ENCODE measurements at places on chromosomes 4 and X.

- no peak for DNase-seq
Measured at GRCh38 chr4:29756966-29757365, 963.2 kb upstream of the PCDH7 start.

- no peak for DNase-seq
Measured at GRCh38 chr4:144906181-144906925, 191.6 kb downstream of the ANAPC10 start.

DNA sequence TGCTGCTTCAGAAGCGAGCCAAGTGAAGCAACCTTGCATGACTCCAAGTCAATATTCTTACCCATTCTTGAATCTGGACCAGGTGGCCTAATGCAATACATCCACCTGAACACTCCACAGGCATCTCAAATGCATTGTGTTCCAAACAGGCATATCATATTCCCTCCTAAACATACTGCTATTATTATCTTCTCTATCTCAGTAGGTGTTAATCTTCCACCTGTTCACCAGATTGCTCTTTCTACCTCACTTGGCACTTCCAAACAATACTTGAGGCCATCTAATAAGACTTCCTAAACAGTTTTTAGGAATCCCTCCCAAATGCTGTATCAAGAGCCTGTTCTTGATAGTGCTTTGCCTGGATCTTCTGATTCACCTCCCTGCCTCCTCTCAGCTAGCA, 90.7 kb downstream of the GPRIN3 start:
- DNase-seq = no peak

DNA sequence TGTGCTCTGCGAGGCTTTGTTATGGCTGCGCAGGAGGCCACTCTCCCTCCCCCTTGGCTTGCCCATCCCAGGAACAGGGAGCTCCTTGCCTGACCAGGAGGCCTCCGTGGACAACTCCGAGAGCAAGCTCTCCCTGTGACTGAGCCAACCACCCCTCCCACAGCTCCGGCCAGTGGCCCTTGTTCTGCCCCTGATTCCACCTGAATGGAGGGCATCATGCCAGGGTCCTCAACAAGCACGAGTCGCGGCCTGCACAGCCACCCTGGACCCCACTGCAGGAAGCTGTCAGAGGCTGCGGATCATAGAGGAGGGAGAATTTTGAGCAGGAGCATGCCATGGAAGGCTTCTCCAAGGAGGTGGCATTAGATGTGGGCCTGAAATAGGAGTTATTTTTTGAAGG, 44.8 kb upstream of the GRPEL1 start:
- no peak for DNase-seq

DNA sequence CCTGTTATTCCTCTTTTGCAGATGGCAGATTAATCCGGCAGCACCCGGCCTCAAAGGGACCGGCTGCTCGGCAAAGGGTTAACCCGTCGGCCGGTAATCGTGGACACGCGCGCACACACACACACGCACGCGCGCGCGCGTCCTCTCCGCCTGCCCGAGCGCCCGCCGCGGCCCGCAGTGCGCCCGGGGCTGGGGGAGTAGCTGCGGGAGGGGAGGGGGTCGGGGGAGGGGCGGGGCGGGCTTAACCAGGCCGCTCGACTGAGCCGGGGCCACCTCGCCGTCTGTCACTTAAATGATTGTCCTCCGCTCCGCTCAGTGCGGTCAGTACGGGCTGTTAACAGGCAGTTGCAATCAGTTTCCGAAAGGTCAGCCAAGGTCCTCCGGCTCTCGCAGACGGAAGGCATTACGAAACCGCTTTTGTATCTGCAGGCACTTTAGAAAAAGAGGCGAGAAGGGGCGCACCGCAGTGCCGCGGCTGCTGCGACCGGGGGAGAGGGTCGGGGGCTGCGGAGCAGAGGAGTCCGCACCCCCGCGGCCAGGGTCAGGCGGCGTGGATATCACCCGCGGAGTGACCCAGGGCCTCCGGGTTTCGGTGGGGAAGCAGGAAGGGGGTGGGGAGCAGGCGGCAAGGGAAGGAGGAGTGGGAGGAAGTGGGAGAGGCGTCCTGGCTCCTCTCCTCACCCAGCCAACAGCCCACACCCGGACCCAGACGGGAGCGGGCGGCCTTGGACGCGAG, 57.3 kb upstream of the BCOR start:
- DNase-seq = peak; percentile 25

- no peak for DNase-seq
Measured at GRCh38 chrX:71906144-71906543, 4.5 kb upstream of the NHSL2 start.

DNA sequence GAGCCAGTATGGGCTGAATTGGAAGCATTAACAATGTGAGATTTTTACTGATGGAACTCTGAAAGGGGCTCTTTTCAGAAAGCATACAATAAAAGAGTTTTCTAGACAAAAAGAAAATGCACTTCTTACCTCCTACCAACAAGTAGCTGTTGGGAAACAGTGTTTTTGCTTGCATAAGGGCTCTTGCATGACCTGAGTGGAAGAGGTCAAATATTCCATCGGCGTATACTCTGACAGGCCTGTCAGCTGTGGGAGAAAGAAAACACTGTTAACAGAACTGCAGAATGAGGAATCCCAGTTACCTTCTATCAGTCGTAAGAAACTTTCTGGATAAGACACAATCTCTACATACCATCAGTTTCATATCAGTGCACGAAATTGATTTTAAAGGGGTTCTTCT, 39.5 kb downstream of the PCYT1B start:
- no peak for DNase-seq

- DNase-seq = no peak
Measured at GRCh38 chr4:40887764-40888131, 138.0 kb downstream of the NSUN7 start.

DNA sequence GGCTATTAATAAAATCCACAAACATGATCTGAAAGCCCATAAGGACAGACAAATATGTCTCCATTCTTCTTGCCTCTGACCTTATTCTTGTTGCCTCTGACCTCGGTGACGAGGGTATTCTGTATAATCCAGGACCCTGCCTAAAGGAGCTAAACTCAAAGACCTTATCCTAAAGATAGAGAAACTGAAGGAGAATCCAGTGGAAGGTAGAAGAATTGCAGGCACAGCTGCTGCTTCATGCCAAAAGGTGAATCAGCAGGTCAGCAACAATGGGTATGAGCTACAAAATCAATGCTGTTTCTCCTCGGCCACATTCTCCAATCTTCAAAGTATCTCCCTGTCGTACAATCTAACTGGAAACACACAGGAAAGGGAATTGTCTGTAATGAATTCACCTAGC, 71.4 kb downstream of the INTS6L start:
- no peak for DNase-seq

- no peak for DNase-seq
Measured at GRCh38 chrX:149569770-149570169, 17.5 kb downstream of the MAGEA9B start.

DNA sequence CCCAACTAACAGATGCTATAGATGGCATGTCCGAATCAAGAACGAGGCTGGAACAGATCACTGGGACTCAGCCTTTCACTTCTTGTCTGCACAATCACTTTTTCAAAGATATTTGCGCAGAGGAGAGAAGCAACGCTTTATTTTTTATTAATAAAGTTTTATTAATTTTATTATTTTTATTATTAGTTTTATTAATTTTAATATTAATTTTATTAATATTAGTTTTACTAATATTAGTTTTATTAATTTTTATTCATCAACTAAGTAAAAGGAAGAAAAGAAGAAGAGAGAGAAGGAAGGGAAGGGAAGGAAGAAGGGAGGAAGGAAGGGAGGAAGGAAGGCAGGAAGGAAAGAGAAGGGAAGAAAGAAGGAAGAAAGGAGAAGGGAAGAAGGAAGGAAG, 236.4 kb upstream of the HHIP start:
- no peak for DNase-seq

DNA sequence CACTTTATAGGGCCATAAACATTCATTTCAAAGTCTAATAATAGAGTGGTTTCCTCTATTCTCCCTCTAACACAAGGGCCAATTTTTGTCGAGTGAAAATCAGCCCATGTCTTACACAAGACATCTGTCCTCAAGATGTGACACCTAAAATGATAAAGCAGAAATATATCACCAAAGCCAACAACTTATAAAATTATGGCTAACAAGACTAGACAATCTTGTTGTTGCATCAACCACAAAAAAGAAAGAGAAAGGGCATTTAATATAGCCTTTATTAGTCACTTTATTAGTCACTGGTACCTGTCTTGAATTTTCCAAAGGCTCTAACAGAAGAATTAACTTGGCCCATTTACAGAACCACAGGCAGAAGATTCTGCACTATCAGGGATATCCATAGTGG, 161.6 kb downstream of the SMIM20 start:
- DNase-seq = no peak

DNA sequence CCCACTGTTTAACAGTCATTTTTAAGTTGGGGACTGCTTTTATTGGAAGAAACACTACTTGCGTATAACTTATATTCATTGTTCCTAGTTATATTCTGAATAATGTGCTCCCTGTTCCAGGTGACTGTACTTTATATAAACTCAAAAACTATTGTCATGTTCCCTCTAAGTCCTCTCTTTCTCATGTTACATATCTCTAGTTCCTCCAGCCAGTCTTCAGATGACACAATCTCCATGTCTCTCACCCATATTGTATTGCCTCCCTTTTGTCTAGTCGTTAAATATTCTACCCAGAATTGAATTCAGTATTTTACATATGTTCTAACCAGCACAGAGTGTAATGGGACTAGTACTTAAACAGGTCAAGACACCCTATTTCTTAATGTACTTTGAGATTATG, 5.3 kb downstream of the VAMP7 start:
- DNase-seq = no peak

- no peak for DNase-seq
Measured at GRCh38 chr4:31366041-31366440, 645.9 kb downstream of the PCDH7 start.

- no peak for DNase-seq
Measured at GRCh38 chr4:37645736-37646135, 40.4 kb downstream of the RELL1 start.

DNA sequence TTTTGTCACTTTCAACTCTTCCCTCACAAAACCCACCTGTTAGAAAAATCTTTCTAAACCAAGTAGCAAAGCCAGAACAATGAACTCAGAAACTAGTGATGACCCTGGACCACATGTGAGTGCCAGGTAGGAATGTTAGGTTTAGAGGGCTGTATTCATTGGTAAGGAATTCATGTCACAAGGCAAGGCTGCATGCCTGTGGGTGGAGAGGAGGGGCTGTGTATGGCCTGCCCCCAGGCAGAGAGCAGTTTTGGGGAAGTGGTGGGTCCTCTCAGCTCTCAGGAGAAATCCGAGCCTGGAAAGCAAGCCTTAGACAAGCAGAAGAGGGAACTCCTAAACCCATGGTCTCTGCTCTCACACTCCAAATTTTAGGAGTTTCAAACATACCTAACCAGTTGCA, 2.4 kb downstream of the RNF175 start:
- no peak for DNase-seq

DNA sequence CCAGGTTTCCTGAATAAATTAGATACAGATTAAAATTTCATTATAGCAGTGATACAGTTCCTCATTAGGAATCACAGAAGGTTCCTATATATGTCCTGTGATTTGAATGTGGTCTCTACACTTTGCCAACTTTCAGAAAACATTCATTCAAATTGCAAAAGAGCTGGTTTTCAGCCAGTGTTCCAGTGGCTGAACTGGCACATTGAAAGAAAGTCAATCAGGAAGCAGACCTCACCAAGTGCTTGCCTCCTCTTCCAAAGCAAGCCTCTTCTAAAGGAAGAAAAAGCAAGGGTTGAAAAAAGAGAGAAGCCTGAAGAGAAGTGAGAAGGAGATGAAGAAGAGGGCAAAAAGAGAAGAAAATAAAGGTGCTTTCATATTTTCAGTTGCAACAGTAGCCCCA, 12.7 kb downstream of the KLHL34 start:
- no peak for DNase-seq

GRCh38 chrX:118493016-118493415, 2.6 kb upstream of the DOCK11 start:
- no peak for DNase-seq

DNA sequence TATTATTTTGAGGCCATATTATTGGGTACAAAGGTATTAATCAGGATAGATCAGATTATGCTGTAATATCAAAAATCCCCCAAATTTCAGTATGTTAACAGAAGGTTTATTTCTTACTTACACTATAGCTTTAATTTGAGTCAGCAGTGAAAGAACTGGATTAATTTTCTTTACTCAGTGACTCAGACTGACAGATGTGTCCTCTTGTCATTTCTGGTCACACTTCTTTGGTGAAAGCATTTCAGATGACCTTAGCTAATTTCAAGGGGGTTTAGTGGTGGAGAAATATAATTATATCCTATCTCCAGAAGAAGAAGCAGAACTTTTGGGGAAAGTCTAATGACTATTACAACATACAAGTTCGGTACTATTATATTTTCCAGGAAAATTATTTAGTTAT, 12.4 kb downstream of the DDIT4L start:
- no peak for DNase-seq

DNA sequence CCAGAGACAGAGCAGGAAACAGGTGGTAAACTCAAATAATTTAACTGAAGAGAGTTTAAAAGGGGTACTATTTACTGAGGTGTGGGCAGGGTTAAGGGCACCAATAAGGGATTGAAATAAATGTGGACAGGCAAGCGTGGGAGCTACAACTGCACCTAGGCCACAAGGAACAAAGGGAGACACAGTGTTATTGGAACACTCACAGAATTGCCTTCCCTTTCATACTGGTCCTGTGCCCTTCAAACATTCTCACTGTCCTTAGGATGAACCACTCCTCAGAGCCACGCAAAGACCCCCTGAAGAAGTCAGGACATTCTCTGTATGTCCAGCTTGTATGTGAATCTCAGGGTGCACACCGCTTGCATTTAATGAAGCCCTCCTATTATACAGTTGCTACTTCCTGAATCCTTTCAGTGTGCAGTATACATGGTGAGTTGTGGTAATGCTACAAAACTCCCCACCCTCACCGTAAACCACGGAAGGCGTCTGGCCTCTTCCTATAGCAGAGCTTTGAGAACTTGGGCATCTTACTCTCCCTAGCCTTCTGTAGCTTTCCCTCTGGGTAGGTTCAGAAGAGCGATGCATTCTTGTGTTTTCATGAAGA, 9.6 kb upstream of the MRPL1 start:
- DNase-seq = peak; percentile 76

DNA sequence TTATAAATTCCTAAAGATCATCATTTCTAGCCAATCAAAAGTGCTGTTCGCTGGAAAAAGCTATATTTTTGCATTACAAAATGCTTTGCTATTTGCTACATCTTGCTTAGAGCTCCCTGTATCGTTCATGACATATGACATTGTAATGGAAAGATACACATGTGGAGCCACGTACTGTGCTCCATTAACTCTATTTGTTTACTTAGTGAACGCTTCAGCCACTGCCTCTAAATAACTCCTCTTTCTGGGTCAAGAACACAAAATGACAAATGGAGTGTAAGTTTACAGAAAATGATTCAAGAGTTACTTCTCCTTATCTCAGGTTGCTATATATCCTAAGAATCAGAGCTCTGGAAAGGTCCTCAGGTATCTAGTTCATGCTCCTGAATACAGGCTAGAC, 329.1 kb upstream of the SMIM31 start:
- no peak for DNase-seq

GRCh38 chr4:119559044-119559647, 69.5 kb downstream of the PDE5A start:
- DNase-seq = no peak

DNA sequence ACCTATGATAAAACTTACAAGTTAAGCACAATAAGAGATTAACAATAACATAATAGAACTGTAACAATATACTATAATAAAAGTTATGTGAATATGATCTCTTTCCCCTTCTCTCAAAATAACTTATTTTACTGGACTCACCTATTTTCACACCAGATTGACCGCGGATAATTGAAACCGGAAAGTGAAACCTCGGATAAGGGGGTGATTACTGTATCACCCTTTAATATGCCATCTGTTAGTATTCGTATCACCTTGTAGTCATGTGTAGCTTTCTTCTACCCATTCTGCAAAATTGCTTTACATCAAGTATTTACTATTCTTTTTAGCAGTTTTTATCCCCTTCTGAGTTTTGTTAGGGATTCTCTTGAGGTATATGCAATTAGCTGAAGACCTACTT, 1.8 kb downstream of the SPCS3 start:
- no peak for DNase-seq
